ENCODE measurements at places on chromosomes 16 and 17. TPM values are rescaled to one million over a fixed set of nuclear protein-coding genes. Genes with fewer than 3 reads are reported as not detected.

Gene KRTAP4-4
- not detected for total RNA-seq

Gene KRT36
- total RNA-seq = not detected

Gene TSPAN10
- 0.47 TPM for total RNA-seq

Gene PRAC1
- not detected for total RNA-seq

Gene REXO5
- total RNA-seq = 26.2 TPM

Gene PRR15L
- total RNA-seq = not detected

Gene IGFALS
- total RNA-seq = not detected

Gene TBX2
- 6.4 TPM for total RNA-seq

Gene CA7
- total RNA-seq = not detected

Gene RAPGEFL1
- total RNA-seq = 1.1 TPM

Gene KRTAP2-2
- total RNA-seq = not detected

Gene TNK1
- total RNA-seq = not detected

DNA sequence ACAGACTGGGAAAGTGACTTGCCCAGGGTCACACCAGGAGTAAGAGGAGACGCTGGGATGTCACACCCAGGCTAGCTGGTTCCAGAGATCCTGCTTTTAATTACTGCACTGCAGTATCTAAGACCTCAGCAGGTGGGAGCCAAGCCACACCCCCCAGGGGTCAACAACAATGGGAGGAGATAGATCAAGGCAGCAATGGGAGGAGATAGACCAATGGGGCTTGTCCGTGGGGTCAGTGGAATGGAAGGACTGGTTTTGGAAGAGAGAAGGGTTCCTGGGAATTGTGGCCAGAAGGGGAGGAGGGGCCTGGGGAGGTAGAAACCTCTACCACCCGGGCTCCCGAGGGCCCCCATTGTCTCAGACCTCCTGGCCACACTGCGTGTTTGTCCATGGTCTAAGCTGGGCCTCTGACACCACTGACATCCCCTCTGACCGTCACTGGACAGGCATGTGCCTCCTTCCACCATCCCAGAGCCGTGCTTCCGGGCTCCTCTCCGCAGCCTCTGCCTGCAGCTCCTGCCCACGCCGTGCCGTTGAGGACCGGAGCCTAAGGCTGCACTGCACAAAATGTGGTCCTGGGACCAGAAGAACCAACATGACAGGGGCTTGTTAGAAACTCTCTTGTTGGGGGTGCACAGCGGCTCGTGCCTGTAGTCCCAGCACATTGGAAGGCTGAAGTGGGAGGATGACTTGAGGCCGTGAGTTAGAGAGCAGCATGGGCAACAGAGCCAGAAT lies 69.8 kb upstream of the RPH3AL start:
- DNase-seq = no peak

DNA sequence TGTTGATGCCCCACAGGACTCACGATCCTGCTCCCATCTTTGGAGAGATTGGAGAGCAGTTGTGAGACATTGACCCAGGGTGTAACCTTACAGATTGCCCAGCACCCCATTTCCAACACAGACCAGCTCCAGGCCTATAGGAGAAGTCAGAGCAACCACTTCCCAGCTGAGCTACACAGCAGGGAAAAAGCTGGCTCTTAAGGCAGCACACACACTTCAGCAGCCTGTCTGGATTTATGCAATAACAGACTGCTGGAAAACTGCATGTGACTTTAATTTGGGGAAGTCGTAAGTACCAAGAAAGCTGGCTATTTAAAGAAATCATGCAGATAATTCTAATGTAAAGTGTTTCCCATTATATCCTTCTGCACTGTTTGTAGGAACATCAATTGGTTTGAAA lies 30.8 kb downstream of the NOG start:
- DNase-seq = no peak

GRCh38 chr16:2191446-2191706 lies 5.0 kb downstream of the CASKIN1 start:
- DNase-seq = no peak

GRCh38 chr16:62450291-62450690 lies 414.1 kb upstream of the CDH8 start:
- DNase-seq = no peak

GRCh38 chr17:6187836-6188235 lies 117.7 kb downstream of the WSCD1 start:
- peak; percentile 25 for DNase-seq

DNA sequence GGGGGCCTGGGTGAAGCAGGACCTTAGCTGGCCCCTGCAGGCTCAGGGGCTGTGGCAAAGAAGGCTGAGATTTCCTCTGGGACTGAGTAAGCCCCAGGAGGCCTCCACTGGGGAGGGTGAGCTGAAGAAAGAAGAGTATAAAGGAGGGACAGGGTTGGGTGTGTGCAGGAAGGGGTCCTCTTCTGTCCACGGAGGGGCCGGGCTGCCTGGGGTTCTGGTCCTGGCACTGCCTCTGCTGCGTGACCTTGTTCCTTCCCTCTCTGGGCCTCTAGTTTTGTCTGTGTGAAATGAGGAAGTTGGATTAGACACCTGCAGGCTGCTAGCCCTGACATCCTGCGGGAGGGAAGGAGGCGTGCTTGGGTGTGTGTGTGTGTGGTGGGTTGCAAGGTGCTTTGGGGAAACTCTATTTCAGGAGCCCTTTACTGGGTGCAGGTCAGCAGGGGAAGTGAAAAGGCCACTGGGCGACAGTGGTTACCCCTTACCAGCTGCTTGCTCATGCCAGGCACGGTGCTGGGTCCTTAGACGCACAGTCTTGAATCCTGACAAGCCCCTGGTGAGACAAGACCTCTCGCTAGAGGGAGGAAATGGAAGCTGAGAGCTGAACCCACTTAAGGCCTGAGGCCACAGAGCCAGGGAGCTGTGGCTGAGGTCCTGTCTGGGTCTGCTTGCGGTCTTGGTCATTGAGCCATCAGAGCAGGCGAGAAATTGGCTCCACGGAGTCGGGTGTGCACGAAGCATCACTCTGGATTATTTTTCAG lies 60.7 kb downstream of the OR1D5 start:
- no peak for DNase-seq

- no peak for DNase-seq
Measured at GRCh38 chr16:24114876-24115275, 141.3 kb upstream of the CACNG3 start.

GRCh38 chr17:18251204-18251603 lies 7.3 kb downstream of the FLII start:
- no peak for DNase-seq

DNA sequence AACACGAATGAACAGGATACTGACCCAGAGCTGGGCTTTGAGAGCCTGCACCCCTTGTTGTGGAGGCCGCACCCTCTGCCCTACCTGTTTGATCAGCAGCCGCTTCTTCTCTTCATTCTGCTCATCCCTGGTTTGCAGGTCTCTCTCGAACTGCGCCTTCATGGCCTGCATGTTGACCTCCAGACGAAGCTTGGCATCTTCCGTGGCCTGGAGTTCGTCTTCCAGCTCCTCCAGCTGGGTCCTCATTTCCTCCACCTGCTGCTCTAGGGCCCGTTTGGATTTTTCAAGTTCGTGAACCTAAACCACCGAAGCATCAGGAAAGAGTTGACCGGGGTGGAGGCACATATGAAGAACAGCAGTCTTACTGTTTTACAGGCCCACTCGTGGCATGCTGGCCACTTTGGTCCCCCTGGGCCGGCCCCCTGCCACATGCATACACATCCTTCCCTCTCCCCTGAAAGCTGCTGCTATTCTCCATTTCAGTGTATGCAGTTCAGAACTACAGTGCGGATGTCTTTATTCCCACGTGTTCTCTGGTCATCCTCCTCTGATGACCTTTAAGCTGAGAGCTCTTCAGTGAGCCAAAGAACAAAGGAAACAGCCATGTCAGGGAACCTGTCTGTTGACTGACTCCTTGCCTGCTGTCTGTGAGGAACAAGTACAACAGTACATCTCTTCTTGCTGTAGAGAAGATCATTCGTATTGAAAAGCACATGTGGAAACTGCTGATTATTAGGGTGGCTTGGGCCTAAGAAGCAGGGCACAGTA lies 54.8 kb downstream of the NDEL1 start:
- no peak for DNase-seq

GRCh38 chr16:65751622-65752521 lies 614.6 kb upstream of the CDH5 start:
- DNase-seq = no peak

GRCh38 chr16:2159175-2159838 lies 3.7 kb downstream of the TRAF7 start:
- DNase-seq = no peak

DNA sequence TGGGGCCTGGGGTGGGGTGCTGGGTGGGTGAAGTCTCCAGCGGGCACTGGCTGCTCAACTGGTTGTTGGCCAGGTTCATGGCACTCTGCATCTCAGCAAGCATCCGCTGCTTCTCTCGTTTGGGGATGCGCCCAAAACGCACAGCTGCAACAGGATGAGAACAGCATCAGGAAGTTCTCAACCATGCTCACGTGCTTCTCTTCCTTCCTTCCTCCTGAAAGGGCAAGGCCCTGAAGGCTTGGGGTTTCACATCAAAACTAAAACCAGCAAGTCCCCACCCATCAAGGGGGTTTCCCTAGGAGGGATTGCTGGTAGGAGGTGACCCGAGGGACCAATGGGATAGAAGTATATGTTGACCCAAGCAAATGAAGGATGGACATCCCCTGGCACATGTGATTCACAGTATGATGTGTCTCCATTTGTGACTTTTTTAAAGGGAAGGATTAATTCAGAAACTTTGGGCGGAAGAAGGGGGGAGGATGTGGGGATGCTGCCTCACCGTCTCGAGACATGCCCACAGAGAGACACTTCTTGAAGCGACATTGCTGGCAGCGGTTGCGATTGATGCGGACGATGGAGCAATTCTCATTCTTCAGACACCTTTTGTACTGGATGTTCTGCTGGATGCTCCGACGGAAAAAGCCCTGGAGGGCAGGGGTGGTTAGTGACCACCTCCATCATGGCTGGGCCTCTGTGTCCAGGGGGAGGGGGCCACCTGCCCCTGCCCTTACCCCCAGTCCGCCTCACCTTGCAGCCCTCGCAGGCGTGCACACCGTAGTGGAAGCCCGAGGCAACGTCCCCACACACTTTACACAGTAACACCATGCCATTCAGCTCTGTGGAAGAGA lies 4.2 kb downstream of the NR1D1 start:
- DNase-seq = no peak

GRCh38 chr16:8928467-8928957 lies 35.2 kb downstream of the USP7 start:
- no peak for DNase-seq

GRCh38 chr17:55159251-55159650 lies 105.5 kb upstream of the HLF start:
- no peak for DNase-seq

- no peak for DNase-seq
Measured at GRCh38 chr17:7147772-7148171, 31.4 kb downstream of the ASGR1 start.

DNA sequence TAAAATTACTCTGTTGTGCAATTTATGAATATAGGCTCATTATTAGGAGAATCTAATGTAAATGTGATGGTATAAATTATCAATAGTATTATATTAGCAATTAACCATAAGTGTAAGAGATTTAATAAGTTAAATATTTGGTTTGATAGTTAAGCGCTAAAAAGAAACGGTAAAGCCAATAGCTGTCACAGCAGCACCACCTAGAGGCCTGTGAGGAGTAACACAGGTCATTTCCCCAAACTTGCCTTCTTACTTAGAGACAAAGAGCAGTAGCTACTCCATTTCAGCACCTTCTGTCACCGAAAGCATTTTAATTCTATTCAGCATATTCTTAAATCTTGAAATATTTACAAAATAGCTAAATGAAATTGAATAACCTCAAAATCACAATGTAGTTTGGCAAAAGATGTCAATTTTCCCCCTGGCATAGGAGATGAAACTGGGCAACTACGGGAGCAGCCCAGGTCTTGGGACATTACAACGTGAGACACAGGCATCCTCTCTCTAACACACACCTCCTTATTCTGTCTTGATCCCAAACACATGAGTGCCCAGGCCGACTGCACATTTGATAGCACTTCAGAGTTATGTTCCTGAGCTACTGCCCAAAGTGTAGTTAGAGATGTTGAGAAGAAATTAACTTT lies 14.3 kb upstream of the DYNLRB2 start:
- peak; percentile 45 for DNase-seq

GRCh38 chr17:57104461-57105175 lies 19.6 kb downstream of the AKAP1 start:
- peak; percentile 31 for DNase-seq

DNA sequence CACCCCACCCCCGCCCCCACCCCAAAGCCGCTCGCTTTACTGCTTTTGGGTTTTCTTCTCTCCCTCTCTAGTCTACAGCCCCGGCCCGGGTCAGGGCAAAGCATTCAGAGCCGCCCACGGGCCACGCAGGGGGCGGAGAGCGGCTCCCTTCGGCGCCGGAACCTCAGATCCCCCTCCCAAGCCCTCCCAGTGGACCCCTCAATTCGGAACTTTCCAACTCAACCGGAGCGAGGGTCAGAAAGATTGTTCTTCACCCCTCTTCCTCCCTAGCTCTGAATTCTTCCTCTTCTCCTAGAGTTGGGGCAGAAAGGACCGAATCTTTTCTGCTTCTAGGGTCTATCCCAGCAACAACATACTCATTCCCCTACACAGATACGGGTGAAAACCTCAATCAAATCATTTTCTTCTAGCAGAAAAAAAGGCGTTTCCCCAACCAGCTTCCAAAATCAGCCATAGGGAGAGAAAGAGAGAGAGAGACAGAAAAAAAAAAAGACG lies 1.0 kb downstream of the HOXB2 start:
- no peak for DNase-seq

Measured in SJSA1 (cell line).